ENCODE measurements at places on chromosomes 3 and 15.

DNA sequence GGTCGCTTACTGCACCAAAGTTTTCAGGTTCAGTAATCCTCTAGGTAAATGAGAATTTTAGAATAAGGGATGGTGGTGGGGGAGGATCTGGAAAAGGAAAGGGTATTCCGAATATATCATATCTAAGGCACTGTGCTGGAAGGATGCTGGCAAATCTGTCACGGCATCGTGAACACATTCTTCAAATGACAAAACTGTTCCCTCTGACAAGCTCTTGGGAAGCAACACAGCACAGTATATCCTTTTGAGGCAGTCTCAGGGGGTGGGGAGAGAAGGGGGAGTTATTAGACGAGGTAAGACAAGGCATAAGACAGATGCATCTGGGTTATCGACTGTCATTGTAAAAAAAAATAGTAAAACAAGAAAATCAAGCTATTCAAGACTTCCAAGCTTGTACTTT lies 289.6 kb upstream of the LRRN1 start:
- no peak for DNase-seq

GRCh38 chr3:71499227-71499876 lies 84.2 kb downstream of the FOXP1 start:
- no peak for DNase-seq

DNA sequence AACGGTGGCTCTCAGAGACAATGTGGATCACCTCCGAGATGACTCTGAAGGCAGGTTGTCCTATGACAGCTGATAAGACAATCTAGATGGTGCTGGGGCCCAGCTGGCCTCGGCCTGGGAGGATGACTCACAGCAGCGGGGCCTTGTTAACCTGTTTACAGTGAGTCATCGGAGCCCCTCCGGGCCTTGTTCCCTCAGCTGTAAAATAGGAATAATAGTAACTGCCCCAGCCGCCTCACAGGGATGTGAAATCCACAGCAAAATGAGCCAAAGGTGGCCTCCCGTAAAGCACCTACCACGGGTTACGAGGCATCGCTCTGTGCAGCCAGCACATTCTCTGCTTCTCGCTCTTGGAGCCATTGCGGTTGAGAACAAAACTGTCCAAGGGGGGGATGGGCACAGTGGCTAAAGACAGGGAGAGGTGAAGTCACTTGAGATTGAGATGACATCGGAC lies 88.6 kb upstream of the RASGRF1 start:
- no peak for DNase-seq

DNA sequence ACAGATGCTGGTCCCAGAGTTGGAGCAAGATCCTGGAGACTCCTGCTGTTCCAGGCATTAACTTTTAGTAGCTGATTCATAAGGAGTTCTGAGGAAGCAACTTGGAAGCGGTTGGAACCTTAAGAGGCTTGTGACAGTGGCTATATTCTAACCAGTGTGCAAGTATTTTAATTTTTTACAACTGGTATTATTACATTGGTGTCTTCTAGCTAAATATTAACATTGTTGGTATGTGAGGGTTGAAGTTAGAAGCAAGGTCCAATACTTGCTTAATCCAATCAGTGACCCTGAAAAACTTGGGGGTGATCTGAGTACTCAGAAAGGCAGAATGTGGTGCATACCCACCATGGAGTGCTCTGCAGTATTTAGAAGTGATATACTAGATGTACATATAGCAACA lies 1.5 kb upstream of the OR4F15 start:
- no peak for DNase-seq

- no peak for DNase-seq
Observed at GRCh38 chr15:58684751-58685150, 64.8 kb downstream of the ADAM10 start.

- no peak for DNase-seq
Observed at GRCh38 chr3:194852831-194853508, 167.3 kb downstream of the FAM43A start.

- no peak for DNase-seq
Observed at GRCh38 chr3:123188058-123188457, 13.7 kb upstream of the SEC22A start.

DNA sequence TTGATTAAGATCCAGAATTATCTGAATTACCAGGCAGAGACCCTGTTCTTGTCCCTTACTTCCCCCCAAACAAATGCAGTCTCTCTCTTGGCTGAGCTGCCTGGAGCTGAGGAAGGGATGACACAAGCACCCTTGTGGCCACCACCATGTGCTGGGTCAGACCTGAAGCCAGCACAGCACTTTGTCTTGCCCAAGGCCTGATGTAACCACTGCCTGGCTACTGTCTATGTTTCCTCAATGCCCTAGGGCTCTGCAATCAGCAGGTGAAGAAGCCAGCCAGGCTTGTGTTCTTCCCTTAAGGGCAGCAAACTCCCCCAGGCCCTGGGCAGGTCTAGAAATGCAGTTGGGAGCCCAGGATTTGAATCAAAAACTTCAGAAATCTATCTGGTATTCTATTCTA lies 15.8 kb upstream of the CASR start:
- no peak for DNase-seq

- no peak for DNase-seq
Observed at GRCh38 chr3:47961036-47961435, 55.2 kb downstream of the MAP4 start.

GRCh38 chr3:60250206-60250605 lies 1001.0 kb downstream of the FHIT start:
- no peak for DNase-seq

All from CD4-positive, CD25-positive, alpha-beta regulatory T cell (primary cell).